Muscle of leg (tissue), 16 donors: ENCODE measurements at places on chromosomes 7 and 10. TPM values are rescaled to one million over a fixed set of nuclear protein-coding genes. Genes with fewer than 3 reads are reported as not detected.
A peak's percentile ranks its signal among the peaks of the same experiment; 100 is the strongest.

DNA sequence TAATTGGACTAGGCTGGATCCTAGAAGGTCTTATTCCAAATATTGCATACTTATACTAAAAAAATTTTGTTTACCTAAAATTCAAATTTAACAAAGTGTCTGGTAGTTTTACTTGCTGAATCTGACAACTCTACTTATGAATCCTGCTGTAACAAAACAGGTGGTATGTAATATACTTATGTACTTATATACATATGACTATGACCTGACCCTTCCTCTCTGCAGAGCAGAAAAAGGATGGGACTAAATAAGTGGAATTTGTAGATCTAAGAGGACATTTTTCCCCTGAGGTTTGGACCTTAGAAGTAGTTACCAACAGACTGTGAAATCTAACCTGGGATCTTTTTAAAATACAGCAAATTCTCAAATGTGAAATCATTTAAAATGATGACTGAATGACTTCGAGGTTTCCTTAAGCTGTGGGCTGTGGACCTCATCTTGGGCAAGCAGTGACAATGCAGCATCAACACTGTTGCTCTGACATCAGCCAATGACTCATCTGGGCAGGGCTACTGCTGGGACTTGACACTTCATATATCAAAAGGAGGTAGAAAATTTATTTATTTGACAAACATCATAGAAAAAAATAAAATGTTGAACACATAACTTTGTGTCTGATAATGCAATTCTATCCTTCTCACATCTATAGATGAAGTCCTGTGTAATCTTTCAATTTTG lies 73.6 kb downstream of the RELN start:
- no peaks in the 10 kb centered on the region for H3K36me3 ChIP-seq
- no peak overlapping the region for H3K4me3 ChIP-seq
- no peak for DNase-seq
- no peaks in the 10 kb centered on the region for H3K4me1 ChIP-seq
- no peak overlapping the region for H3K27ac ChIP-seq

DNA sequence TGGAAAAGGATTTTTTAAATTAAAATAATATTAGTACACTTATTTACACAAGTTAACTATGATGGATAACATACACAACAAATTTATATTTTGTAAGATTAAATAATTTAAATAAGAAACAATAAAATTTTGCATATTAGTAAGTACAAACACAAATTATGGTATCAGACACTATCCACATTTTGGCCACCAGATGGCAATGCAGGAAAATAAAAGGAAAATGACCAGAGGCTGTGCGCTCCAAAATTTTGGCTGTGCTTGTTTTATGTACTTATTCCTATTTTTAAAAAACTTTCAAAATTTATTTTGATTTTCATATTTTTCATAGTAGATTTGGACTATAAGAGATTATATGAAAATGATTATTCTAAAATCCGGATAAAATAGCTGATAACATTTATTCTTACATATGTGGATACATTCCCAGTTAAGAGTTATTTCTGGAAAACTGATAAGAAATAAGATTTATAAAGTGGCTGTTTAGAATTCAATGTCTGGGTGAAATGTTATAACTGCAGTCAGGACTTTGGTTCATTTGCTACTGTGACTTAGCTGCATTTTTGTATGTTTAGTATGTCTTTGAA lies 274.7 kb upstream of the HGF start:
- no peaks in the 10 kb centered on the region for H3K27me3 ChIP-seq
- H3K36me3 ChIP-seq, result no peaks in the 10 kb centered on the region
- H3K4me3 ChIP-seq, result no peak overlapping the region
- H3K4me1 ChIP-seq, result no peaks in the 10 kb centered on the region

GRCh38 chr10:31359979-31360378 lies 41.0 kb downstream of the ZEB1 start:
- DNase-seq, result peak; percentile 31
- H3K4me3 ChIP-seq, result no peak overlapping the region
- no peaks in the 10 kb centered on the region for H3K4me1 ChIP-seq
- peaks cover 11% of the 10 kb centered on the region for H3K36me3 ChIP-seq
- no peak overlapping the region for H3K27ac ChIP-seq
- no peaks in the 10 kb centered on the region for H3K27me3 ChIP-seq

TFR2 gene
- 0.22 TPM for total RNA-seq

EGR2 gene
- 1.5 TPM for total RNA-seq

ANKRD30A gene
- not detected for total RNA-seq

ICA1 gene
- total RNA-seq, result 4.7 TPM

CYP2C19 gene
- total RNA-seq, result not detected

GRCh38 chr10:7186387-7187018 lies 224.3 kb downstream of the SFMBT2 start:
- H3K4me1 ChIP-seq, result peaks cover 8% of the 10 kb centered on the region
- H3K4me3 ChIP-seq, result no peak overlapping the region
- peaks cover 7% of the 10 kb centered on the region for H3K36me3 ChIP-seq
- no peak for DNase-seq
- no peak overlapping the region for H3K27ac ChIP-seq

DNA sequence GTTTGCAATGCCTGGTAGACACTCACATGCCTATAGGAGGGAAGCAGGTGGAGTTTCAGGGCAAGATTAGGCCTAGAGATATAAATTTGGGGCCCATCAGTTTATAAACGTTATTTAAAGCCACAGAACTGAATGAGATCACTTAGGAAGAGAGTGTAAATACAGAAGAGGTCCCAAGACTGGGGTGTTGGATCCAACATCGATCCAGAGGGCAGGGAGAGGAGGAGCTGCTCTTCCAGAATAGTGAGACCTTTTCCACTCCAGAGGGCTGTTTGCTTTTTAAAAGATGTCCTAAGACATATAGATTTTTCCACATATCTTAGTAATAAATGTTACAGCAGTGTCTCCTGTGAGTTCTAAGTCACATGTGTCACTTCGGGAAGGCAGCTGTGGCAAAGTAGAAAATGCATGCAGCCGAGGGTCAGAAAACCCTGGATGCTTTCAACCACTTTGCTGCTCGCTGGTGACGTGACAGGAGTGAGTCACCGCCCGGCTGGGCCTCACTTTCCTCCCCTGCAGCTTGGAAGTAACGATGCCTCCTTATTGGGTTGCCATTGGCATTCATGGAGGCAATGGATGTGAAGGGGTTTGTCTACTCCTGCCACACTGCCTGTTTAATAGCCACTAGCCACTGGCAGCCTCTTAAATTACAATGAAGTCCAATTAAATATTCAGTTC lies 95.4 kb downstream of the TRIL start:
- peak; percentile 31 for DNase-seq
- no peaks in the 10 kb centered on the region for H3K36me3 ChIP-seq
- H3K27ac ChIP-seq, result no peak overlapping the region
- H3K4me3 ChIP-seq, result no peak overlapping the region

SHTN1 gene
- total RNA-seq, result 3.3 TPM

OLAH gene
- total RNA-seq, result 0.13 TPM

EIF3A gene
- 65.6 TPM for total RNA-seq

- H3K4me3 ChIP-seq, result no peak overlapping the region
- H3K4me1 ChIP-seq, result peaks cover 63% of the 10 kb centered on the region
- peak overlapping the region; percentile 62 for H3K27ac ChIP-seq
Observed at GRCh38 chr10:71260622-71261325, 48.4 kb downstream of the UNC5B start.

MNX1 gene
- not detected for total RNA-seq

- DNase-seq, result no peak
- H3K4me1 ChIP-seq, result peaks cover 22% of the 10 kb centered on the region
- peaks cover 2% of the 10 kb centered on the region for H3K27me3 ChIP-seq
- no peaks in the 10 kb centered on the region for H3K36me3 ChIP-seq
- no peak overlapping the region for H3K4me3 ChIP-seq
Observed at GRCh38 chr10:42995537-42995936, 81.3 kb upstream of the RET start.

DNA sequence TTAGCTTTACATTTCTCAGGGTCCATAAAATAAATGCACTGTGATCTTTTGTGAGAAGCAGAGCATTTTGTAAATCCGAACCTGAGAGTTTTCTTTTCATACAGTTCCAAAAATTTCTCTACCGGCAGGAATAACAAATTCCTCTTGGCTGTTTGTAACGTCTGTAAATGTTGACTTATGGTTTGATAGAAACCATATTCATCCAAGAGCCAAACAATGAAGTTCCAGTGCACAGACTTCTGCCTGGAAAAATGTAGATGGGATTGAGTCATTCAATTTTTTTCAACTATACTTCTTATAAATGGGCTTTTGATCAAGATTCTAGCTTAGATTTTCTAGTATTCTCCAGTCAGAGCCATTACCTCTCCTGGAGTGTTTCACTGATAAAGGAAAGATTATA lies 530.6 kb downstream of the TFEC start:
- peak; percentile 2 for DNase-seq
- H3K4me3 ChIP-seq, result no peak overlapping the region
- no peak overlapping the region for H3K27ac ChIP-seq
- no peaks in the 10 kb centered on the region for H3K36me3 ChIP-seq

MRLN gene
- total RNA-seq, result 254 TPM

GRCh38 chr7:101239191-101239950 lies 1.8 kb upstream of the CLDN15 start:
- H3K27ac ChIP-seq, result peak overlapping the region; percentile 90
- H3K4me3 ChIP-seq, result no peak overlapping the region
- peak; percentile 48 for DNase-seq

DNA sequence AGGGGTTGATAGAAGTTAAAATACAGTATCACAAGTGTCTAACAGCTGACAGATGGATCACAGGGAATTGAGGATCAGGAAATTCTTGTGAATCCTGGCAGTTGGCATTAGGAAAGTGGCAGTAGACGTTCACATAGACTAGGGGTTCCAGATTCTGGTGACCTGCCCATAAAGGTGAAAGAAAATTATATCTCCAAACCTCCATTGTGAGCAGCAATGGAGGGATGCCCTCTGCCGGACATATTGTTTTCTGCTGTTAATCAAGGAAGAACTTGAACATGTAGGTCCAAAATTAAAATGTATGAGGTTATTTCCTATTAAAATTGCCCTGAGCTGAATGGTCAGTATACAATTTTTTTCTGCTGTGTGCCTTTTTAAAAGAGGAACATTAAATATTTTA lies 5.1 kb downstream of the NME8 start:
- H3K27ac ChIP-seq, result no peak overlapping the region
- peaks cover 2% of the 10 kb centered on the region for H3K27me3 ChIP-seq
- no peaks in the 10 kb centered on the region for H3K36me3 ChIP-seq
- no peaks in the 10 kb centered on the region for H3K4me1 ChIP-seq
- no peak overlapping the region for H3K4me3 ChIP-seq

GRCh38 chr10:36676321-36676720 lies 449.1 kb upstream of the ANKRD30A start:
- no peak overlapping the region for H3K4me3 ChIP-seq
- no peak overlapping the region for H3K27ac ChIP-seq
- no peaks in the 10 kb centered on the region for H3K27me3 ChIP-seq
- no peaks in the 10 kb centered on the region for H3K36me3 ChIP-seq
- DNase-seq, result no peak
- no peaks in the 10 kb centered on the region for H3K4me1 ChIP-seq

RPS24 gene
- total RNA-seq, result 6,569 TPM

LRRN3 gene
- 10.1 TPM for total RNA-seq

DNA sequence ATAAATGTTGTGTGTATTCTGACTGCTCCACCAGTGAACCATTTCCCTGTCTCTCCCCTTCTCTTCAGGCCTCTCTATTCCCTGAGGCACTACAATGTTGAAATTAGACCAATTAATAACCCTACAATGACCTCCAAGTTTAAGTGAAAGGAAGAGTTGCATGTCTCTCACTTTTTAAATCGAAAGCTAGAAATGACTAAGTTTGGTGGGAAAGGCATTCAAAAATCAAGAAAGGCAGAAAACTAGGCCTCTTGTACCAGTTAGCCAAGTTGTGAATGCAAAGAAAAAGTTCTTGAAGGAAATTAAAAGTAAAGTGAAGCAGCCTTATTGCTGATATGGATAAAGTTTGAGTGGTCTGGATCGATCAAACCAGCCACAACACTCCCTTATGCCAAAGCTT lies 198.3 kb upstream of the YAE1 start:
- H3K27me3 ChIP-seq, result no peaks in the 10 kb centered on the region
- H3K36me3 ChIP-seq, result no peaks in the 10 kb centered on the region
- no peak overlapping the region for H3K27ac ChIP-seq
- DNase-seq, result no peak

GRCh38 chr7:123485187-123485586 lies 49.2 kb downstream of the IQUB start:
- no peaks in the 10 kb centered on the region for H3K27me3 ChIP-seq
- no peaks in the 10 kb centered on the region for H3K4me1 ChIP-seq
- no peak for DNase-seq
- H3K27ac ChIP-seq, result no peak overlapping the region
- no peak overlapping the region for H3K4me3 ChIP-seq
- no peaks in the 10 kb centered on the region for H3K36me3 ChIP-seq

SLC26A5 gene
- not detected for total RNA-seq

DNA sequence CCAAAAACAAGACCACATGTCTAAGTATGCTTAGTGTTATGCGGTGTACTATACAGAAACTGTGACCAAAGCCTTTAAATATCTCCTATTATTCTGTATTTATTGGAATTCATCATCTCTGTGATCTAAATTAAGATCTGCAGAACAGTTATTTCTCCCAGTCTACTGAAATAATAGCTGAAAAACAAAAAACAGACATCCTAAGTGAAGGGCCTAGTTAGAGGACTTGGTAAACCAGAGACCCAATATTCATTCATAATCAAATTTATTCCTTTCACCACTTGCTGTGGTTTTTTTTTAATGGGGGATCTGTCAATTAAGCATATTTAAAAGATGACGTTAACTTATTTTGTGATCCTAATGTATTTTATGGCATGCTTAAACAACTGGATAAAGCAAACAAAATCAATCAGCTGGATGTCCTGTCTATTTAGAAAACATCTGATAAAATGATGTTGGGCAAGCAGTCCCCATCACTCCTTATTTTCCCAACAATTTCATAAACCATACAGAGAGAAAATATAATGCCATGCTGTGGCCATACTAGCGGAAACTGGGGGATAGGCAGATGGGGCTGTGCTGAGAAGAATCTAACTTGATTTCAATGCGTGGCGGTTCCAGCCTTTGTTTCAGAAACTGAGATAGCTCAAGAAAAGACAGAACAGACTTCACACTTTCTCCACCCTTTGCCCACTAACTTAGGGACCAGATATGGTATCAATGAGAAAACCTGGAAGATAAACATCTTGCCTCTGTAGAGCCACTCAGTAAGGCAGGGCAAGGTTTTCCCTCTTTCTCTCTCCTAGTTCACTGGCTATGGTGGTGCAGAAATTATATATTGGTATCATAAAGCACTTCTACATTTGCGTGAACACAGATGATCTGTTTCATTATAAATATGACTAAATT lies 32.9 kb downstream of the ICA1 start:
- H3K4me1 ChIP-seq, result no peaks in the 10 kb centered on the region
- no peaks in the 10 kb centered on the region for H3K27me3 ChIP-seq
- no peak for DNase-seq
- no peaks in the 10 kb centered on the region for H3K36me3 ChIP-seq

GRCh38 chr7:80643336-80643915 lies 5.0 kb downstream of the CD36 start:
- DNase-seq, result no peak
- no peak overlapping the region for H3K27ac ChIP-seq
- H3K4me1 ChIP-seq, result no peaks in the 10 kb centered on the region
- H3K4me3 ChIP-seq, result no peak overlapping the region

METTL27 gene
- 1.7 TPM for total RNA-seq

SNX10 gene
- total RNA-seq, result 1.2 TPM
